ENCODE measurements at places on chromosomes 2 and 18.

- no peak for DNase-seq
These were observed 32.2 kb downstream of the ACVR1 start for GRCh38 chr2:157843935-157844334.

GRCh38 chr2:18910843-18911242 is 321.5 kb upstream of the NT5C1B start:
- DNase-seq, result peak; percentile 84

- peak; percentile 65 for DNase-seq
These were observed 109.0 kb upstream of the CBLN2 start for GRCh38 chr18:72652990-72653593.

DNA sequence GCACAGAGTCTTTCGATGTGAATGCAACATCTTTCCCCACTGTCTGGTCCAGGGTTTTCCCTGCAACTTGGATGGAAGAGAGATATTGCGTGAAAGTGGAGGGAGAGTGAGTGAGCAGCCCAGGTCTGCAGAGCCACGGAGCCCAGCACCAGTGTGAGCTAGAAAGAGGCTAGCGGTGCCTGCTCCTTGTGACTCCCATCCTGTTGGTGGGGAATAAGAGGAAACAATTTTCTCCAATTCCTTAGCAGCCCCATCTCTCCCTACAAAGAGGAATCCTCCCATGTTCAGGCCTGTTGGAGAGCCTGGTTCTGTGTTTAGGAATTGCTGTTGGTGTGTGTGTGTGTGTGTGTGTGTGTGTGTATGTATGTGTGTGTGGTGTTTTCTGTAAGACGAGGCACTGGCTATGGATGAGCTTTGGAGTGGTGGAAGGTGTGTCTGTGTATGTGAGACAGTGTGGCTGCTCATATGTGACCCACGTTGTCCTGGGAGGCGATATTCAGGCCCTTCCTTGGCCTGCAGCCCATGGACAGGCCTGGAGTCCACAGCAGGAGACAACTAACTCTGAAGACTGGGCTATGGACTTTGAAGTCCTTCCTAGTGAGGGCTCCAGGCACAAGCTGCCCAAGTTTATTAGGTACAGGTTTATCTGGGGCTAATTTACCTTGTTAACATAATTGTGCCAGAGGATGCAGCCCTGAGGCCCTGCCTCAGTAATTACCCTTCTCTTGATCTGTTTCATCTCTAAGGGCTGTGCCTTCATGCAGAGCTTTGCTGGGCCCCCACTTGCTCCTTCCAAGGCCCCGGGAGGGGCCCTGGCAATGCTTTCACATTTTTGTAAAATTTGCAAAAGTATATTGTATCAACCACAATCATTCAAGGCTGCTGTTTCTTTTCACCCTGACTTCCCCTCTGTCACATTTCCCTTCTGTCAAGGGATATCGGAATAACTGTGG is 88.6 kb upstream of the HAAO start:
- DNase-seq, result no peak

DNA sequence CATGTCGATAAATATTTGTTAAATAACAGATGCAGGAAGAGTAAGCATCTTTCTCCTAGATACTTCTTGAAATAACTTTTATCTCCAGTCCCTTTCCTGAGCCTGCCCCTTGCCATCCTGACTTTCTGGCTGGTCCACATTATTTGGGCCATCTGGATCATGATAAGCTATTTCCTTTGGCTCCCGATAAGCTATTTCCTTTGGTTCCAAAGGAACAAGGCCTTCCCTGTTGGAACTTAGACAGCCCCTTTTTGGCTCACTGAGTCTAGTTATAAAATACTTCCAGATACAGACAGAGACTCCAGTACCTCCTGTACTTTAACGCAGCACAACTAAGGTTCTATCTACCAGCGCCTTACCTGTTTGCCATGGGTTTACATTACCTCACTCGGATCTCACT is 205.3 kb upstream of the CCDC150 start:
- DNase-seq, result no peak

DNA sequence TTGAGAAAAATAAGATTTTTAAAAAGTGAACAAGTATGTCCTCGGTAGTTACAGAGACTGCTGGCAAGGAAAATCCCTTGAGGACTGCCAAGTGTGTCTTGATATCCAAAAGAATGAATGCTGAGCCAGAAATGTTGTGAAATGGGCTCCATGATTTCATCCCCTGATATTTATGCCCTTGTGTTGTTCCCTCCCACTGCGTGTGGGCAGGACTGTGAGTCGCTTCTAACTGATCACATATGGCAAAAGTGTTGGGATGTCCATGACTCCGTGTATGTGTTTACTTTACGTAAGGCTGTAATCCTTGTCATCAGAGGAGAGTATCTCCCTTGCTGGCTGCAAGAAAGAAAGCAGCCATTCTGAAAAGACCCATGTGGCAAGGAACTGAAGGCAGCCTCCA is 285.1 kb downstream of the SS18 start:
- DNase-seq, result peak; percentile 61

DNA sequence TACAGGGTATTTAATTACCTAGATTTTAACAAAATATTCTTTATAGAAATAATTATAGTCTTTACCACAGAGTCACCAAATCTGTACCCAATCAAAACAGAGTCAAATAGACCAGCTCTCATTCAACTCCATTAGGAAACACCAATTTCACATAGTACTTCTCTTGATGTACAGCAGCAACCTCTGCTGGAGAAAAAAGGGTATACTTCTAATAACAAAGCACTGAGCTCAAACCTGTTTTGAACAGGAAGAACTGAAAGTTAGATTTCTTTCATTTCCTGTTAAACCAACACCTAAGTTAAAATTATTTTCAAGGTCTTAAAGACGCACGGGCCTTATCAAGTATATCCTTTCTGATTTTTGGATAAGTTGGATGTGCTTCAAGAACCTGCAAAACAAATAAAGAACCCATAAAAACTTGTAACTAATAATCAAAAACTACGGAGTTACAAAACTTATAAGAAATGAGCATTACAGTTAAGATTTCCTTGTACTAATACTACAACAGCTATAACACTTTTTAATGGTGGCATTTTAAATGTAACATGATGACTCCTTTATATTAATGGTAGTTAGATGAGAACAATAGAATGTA is 79.0 kb downstream of the TTC21B start:
- peak; percentile 63 for DNase-seq

- DNase-seq, result peak; percentile 14
These were observed 621 bp downstream of the TXNL1 start for GRCh38 chr18:56637711-56638231.

DNA sequence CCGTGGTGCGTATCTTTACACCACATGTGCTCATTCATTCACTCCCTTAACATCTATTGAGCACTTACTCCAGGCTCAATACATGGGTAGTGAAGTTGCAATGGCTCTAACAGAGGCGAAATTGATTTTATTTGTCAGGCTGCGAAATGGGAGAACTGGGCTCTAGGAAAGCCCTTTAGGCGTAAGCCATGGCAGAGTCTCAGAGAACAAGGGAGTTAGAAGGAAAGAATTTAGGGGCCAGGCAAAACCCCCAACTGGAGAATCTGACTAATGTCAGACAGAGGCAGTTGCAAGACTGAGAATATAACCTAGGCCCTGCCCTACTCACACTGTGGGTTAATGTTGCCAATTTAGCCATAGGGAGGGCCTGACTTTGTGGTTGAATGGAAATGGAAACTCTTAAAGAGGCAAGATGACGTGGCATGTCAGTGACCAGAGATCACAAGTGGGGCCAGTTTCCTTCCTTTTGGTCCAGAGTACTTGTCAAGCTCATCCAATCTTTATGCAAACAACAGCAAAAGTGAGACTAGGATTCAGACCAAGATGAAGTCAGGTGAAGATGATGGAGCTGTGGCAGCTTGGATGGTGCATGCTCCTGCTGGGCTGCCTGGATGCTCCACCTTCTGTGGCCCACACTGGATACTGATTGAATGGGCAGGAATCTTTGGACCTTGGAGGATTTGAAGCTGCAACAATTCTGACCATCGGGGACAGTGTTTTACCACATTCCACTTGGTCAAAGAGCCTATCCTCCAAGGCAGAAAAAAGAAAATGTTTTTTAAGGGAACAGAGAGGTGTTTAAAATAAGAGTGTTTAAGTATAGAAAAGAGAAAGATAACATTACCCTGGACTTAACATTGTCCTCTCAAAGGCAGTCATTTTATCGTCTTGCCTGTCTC is 92.2 kb downstream of the CAPN13 start:
- DNase-seq, result no peak

- no peak for DNase-seq
These were observed 247.5 kb upstream of the CDH20 start for GRCh38 chr18:61085761-61086160.

DNA sequence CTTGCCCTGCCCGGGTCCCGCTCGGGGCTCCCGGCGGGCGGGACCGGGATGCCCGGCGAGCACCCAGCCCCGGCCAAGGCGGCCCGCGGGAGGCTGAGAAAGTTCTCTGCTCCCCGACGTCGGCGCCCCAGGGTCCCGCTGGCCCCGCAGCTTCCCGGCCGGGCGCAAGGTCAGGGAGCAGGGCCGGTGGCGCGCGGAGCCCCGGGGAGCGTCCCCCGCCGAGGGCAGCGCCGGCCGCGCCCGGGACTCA is 331 bp downstream of the SERPINE2 start:
- DNase-seq, result no peak

GRCh38 chr18:55470826-55471225 is 117.2 kb downstream of the TCF4 start:
- no peak for DNase-seq

DNA sequence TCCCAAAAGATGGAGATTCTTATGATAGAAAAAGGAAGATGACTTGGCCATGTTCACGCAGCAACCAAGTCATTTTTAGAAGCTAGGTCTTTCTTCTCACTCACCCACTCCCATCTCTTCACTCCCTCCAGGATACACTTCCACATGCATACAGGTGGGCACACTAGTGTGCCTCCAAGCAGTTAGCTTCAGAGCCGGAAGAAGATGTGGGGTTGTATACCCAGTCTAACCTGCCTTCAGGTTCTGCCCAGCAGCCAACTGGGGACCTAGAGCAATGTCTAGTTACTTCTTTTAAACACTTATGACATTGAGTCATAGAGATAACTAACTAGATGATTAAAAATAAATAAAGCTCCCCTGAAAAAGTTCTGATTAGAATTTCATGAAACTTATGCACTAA is 21.8 kb upstream of the TANK start:
- DNase-seq, result no peak

GRCh38 chr18:49751427-49752094 is 61.8 kb downstream of the ACAA2 start:
- DNase-seq, result no peak

DNA sequence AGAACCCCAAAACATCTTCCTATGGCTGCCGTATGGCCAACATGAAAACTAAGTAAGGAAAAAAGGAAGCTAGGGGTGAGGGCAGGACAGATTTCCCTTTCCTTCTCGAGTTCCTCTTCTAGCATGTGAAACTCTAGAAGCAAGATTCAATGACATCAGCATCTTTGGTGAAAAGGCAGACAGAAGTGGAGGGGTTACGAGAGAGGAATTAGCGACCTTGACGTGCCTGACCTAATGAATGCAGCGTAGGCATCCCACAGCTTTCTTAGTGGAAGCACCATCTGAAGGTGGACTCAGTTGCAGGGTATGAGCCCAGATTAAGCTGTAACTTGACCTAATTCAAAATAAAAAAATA is 47.9 kb upstream of the PELI1 start:
- DNase-seq, result no peak

- no peak for DNase-seq
These were observed 39.5 kb downstream of the GLI2 start for GRCh38 chr2:120775194-120775593.

DNA sequence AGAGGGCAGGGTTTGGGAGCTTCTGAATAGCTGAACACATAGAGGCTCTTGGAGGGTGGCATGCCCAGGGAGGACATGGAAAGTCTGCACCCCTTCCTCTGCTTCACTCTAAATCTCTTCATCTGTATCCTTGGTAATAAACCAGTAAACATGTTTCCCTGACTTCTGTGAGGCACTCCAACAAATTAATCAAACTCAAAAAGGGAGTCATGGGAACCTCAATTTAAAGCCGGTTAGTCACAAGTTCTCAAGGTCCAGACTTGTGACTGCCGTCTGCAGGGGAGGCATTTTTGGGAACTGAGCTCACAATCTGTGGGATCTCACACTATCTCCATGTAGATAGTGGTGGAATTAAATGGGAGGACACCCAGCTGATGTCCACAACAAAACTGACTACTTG is 33.1 kb upstream of the STON1 start:
- DNase-seq, result no peak

DNA sequence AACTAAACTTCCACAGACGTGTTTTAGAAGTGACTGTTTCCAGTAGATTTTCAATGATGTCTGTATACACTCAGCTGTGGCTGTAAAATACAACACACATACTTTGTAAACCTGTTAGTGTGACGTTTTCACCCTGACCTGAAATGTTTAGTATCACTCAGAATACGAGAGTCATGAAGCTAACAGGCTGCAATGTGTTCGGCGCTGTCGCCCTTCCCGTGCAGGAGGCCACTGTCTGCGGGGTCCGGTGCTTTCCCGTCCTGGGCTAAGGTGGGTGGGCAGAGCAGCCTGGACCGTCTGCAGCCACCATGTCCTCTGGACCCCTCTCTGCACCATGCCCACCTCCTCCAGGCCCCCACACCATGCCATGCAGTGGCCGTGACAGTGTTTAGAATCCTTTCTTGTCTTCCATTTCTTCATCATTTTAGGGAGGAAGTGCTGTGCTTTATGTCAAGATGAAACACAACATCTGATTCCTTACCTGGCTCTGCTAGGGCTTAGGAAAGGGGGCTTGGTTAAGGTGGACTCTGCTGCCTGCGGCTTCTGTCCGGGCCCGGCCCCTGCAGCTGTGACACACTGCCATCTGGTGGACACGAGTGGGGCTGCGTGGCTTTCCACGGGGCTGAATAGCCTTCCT is 53.8 kb upstream of the RBM44 start:
- DNase-seq, result peak; percentile 55

- no peak for DNase-seq
These were observed 1.4 kb downstream of the FZD5 start for GRCh38 chr2:207768168-207768865.
